ENCODE measurements at places on chromosomes 11 and 22.

DNA sequence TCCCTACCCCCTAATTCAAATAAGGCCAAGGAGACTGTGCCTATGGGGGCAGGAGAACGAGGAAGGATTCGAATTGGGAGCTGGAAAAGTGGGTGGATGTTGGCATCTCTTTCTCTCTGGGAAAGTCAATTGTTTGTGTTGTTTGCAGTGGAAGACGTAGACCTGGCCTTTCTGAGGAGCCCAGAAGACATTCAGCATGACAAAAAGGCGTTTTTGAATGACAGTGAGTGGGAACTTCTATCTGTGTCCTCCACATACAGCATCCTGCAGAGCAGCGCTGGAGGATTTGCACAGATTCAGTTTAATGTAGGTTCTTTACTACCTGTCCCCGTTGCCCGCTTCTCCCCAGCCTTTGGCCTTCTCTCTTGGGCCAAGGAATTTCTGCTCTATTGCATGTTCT, 28.2 kb downstream of the HTR3B start:
- DNase-seq = no peak

- no peak for DNase-seq
Measured at GRCh38 chr22:22410121-22410520, 98.4 kb downstream of the ZNF280B start.

DNA sequence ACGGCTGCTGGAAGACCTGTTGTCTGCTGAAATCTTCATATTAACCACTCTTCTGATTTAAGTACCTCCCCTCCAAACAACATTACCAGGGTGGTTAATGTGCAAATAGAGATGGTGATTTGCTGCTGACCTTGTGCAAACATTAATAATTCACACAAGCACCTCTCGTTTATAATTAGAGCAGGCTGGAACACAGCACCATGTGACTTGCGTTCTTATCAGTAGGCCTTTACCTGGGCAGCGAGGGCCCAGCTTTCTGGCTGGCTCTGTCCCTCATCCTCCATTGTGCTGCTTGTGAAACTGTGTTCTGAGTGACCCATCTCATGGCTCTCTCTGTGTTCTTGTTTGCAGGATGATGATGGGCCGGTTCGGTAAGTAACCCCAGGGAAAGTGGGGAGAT, 41.0 kb upstream of the PARVG start:
- no peak for DNase-seq

- no peak for DNase-seq
Measured at GRCh38 chr11:70383664-70384565, 14.4 kb upstream of the CTTN start.

GRCh38 chr11:28820296-28820989, 712.3 kb downstream of the METTL15 start:
- DNase-seq = no peak

GRCh38 chr11:121464352-121464946, 11.7 kb upstream of the SORL1-AS1 start:
- DNase-seq = peak; percentile 58

Measured in activated naive CD8-positive, alpha-beta T cell treated with anti-CD3 and anti-CD28 coated beads, Interleukin-2, amount 50 U/mL, for 16 hours (primary cell).